HTR-8/SVneo (cell line): ENCODE measurements at places on chromosomes 7 and 10.

GRCh38 chr7:147478796-147479195 is 1111.8 kb upstream of the C7orf33 start:
- no peak for DNase-seq

- no peak for DNase-seq
These were observed 612.8 kb downstream of the IPMK start for GRCh38 chr10:57654856-57655255.

DNA sequence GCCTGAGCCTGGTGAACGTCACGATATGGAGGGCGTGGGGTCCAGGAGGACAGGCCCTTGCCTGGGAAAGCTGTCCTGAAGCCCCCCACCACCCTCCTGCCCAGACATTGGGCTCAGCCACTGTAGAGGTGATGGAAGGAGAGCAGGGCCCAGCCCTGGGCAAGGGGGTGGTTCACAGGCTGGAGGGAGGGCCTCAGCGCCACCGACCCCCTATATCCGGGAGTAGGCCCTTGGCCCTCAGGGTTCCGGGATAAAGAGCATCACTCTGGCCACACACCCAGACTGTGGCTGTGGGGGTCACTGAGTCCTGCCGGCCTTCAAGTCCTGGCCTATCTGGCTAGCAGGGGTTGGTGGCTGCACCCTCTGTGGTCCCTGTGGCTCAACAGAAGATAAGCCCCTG is 55.3 kb upstream of the GTF2IRD1 start:
- DNase-seq = no peak

GRCh38 chr10:112926906-112927688 is 22.9 kb upstream of the TCF7L2 start:
- DNase-seq = no peak

GRCh38 chr7:71521506-71521905 is 389.6 kb downstream of the GALNT17 start:
- DNase-seq = no peak

GRCh38 chr10:24952143-24952706 is at the start of gene PRTFDC1:
Gene PRTFDC1, minus strand, starts transcription at chr10:24952606. Its CDS starts 31 bp downstream, at chr10:24952575.
- DNase-seq = no peak

DNA sequence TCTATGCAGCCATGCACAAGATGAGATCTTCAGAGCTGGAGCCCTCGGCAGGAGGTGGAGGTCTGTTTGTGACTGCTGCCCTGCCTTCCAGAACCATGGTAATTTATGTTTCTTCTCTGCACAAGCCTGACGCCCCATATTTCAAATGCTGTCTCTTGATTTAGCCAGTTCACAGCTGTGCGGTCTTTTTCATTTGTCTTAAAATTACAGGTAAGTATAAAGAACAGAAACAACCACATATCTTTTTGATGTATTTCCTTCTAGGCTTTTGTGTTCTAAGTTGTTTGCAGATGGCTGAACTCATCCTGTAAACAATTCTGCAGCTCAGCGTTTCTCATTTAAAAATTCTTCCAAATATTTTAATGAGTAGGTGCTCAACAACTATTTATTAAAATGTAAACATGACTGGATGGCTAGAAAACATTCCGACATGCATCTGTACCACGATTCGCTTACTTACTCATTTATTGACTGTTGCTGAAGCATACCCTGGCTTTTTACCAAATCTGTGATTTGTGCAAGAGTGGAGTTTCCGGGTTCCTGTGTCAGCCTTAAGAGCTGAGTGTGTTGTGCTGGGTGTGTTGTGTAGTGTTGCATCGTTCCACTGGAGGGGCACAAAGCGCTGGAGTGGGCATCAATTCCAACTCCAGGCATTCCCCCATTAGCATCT is 58.9 kb downstream of the PIP4K2A start:
- no peak for DNase-seq

- peak; percentile 61 for DNase-seq
These were observed at the start of gene ZNF22 for GRCh38 chr10:45000752-45001380. Gene ZNF22, plus strand, starts transcription at chr10:45000923. Its CDS starts 2,446 bp downstream, at chr10:45003369.

- DNase-seq = no peak
These were observed 1.2 kb downstream of the CLDN3 start for GRCh38 chr7:73768641-73769480.

DNA sequence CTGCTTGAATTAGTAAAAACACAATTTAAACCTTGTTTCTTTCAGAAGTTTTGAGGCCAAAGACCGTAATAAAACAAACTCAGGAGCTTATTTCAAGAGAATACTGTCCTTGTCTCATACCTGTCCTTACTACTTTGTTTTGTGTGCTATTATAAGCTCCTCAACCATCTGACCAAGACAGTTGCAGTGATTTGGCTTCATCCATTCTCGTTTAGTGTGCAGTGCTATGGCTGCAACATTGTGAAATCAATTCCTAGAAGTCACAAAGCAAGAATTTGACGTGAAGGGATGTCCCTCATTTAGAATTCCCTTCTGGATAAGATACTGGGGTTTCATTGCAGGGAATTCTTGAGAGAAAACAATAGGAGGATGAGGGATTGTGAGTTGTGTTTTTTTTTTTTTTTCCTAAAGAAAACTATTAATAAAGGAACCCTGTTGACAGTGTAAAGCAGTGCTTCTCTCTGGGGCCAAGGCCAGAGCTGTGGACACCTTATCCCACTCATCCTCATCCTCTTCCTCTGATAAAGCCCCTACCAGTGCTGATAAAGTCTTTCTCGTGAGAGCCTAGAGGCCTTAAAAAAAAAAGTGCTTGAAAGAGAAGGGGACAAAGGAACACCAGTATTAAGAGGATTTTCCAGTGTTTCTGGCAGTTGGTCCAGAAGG is at the start of gene OIT3:
Gene OIT3, plus strand, starts transcription at position 604 of the 663 bp plus-strand sequence. CDS start 60 bp downstream, outside the sequence.
- DNase-seq = no peak

- no peak for DNase-seq
These were observed 515.3 kb downstream of the GRID1 start for GRCh38 chr10:85851325-85851724.

DNA sequence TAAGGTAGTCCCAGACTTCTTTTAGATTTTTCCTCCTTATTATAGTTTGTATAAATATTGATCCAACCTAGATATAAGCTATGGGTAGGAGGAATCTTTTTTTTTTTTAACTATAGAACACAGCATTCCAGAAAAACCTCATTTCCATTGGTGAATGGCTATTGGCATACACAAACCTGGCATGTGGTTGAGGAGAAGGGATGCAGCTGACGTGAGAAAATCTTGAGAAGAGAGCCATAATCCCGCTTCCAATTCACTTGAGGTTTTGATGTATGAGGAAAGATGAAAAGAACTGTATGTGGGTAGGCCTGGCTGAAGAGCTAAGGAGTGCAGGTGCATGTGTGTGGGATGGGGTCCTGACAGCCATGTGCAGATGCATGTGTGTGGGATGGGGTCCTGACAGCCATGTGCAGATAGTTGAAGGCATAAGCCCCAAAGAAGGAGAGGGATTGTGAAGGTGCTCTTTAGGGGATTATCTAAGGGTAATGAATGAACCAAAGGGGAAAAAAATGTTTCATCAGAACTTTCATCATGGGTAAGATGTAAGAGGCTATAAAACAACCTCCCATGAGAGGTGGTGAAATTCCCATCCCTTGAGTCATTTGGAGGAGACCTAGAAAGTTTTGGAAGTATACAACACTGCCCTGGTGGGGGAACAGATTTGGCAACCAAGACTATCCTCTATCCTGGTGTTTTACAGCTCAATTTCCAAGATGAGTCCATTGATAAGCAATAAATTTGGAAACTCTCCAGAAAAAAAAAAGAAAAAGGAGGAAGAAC is 3.8 kb upstream of the PKD2L1 start:
- DNase-seq = no peak

- DNase-seq = no peak
These were observed 91.7 kb upstream of the CHST15 start for GRCh38 chr10:124185084-124185483.

DNA sequence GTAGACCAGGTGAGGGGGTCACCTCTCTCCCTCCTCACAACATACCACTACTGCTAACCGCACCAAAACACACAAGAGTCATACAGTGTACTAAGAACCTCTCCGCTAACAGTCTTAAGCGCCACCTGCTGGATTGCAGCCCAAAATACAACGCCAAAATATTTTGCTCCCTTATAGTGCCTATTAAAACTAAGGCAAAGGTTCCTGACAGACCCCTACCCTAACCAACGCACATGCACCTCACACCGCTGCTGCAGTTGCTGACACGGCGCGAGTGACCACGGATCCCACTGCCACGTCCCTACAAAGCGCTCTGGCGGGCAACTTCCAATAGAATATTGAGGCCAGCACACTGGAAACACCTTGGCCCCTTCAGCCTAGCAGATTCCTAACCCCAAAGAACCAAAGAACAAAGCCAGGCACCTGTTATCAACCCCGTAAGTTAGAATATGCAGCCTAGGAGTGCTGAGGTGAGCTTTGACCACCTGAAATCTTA is 563.6 kb upstream of the SEMA3D start:
- DNase-seq = peak; percentile 5

- no peak for DNase-seq
These were observed 136.6 kb downstream of the ARHGAP22 start for GRCh38 chr10:48468130-48468790.

DNA sequence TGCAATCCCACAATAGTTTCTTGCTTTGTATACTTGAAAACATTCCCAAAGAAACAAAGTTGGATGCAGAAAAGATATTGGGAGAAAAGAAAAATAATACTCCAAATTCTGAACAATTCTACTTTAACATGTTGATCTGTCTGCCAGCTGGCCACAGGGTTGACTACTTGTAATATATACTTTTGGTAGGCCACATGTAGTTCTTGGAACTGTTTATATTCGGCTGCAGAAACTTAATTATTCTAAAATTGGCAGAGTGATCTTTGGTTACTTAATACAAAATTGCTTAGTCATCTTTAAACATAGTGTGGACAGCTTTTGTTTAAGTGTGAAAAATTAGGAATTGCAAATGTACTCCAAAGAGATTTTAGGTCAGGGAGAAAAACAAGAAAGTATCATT is 76.0 kb downstream of the CALD1 start:
- no peak for DNase-seq

GRCh38 chr10:23543691-23544380 is 105.0 kb downstream of the OTUD1 start:
- no peak for DNase-seq

GRCh38 chr7:95432606-95433005 is 2.2 kb downstream of the PON2 start:
- DNase-seq = no peak

DNA sequence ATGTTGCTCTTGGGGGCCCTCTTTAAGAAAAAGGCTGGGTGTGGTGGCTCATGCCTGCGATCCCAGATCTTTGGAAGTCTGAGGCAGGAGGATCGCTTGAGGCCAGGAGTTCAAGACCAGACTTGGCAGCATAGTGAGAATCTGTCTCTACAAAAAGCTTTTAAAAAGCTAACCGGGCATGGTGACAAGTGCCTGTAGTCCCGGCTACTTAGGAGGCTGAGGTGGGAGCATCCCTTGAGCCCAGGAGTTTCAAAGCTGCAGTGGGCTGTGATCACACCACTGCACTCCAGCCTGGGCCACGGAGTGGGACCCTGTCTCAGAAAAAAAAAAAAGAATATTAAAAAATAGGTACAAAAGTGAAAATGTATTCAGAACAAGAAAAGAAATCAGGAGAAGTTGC is 38.1 kb upstream of the SLC39A12 start:
- DNase-seq = no peak

GRCh38 chr10:28127881-28128280 is 129.0 kb upstream of the ODAD2 start:
- no peak for DNase-seq

DNA sequence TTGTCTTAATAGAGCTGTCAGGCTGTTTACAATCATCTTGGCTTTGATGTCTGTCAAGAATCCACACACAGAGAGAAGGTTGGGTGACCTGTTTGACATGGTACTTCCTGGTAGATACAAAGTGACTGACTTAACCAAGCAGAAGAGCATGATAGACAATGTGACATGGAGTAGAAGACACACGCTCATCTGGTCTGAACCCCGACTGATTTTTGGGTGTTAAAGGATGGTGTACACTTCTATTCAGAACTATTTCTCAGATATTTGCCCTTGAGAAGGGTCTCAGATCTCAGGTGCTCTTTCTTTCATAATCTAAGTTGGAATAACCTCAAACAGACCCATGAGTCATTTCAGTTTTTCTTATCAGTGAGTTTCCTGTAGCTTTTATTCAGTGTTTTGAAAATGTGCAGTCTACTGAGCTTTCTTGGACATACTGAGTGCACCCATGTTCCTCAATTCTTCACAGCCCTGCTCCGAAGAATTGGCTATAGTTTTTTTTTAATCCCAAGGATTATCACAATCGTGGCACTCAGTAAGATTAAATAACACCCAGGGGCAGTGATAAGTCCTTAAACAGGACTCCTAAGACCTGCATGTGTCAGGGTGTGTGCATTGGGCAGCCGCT is 46.4 kb upstream of the NXPH1 start:
- DNase-seq = no peak

- DNase-seq = peak; percentile 24
These were observed 55.0 kb upstream of the AKR1E2 start for GRCh38 chr10:4770801-4771553.

- DNase-seq = peak; percentile 68
These were observed 1.1 kb downstream of the RRP12 start for GRCh38 chr10:97399843-97400545.

DNA sequence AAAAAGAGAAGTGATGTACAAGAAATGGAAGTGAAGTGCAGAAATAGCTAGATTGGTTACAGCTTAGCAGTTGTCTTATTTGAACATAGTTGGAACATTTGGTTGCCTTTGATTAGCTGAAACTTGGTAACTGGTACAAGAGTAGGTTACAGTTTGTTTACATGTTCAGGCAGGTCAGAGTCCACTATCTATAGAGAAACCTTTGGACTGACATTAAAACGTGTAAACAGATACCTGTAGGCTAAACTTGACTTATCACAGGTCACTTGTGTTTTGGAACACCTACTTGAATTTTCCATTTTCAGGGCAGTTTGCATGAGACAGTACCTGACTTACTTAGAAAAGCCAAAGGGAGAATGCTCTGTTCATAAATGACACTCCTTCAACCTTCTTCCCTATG is 28.5 kb upstream of the CYP2C8 start:
- no peak for DNase-seq

DNA sequence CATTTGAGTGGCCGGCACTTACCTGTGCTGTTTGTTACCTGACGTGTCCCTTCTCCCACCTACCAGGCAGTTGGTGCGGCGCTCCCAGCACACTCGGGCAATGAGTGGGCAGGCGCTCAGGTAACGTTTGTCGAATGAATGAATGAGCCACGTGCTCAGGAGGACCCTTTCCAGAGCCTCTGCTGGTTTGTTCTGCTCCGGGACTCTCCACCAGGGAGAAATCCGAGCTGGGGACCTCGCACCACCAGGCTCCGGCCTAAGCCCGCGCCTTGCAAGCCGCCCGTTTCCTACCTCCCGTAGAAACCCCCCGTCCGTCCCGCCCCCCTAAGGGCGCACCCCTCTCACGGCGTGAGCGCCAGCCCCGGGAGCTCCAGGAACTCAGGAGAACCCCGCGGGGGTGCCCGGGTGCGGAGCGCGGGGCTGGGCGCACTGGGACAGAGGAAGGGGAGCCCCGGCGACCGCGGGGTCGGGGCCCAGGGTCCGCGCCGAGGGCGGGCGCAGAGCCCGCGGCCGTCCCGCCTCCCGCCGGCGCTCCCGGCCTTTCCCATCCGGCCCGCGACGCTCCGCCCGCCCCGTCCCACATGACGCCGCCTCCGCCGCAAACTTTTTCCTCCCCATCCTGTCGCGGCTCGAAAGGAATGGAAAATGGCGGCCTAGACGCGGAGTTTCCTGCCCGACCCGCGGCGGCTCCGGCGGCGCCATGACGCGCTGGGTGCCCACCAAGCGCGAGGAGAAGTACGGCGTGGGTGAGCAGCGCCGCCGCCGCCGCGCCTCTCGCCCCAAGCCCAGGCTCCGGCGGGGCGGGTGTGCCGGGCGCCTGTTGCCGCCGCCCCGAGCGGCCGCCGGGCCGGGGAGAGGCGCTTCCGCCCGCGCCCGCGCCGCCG is at the start of gene DOCK1:
Gene DOCK1, plus strand, starts transcription at position 611 of the 884 bp plus-strand sequence. Its CDS starts 90 bp downstream, at position 701.
- DNase-seq = peak; percentile 61

- no peak for DNase-seq
These were observed 82.2 kb downstream of the PARD3 start for GRCh38 chr10:34732926-34733325.
